AG04449 (cell line): ENCODE measurements at places on chromosomes 7 and 10.

GRCh38 chr7:151782598-151783448 lies 94.1 kb downstream of the PRKAG2 start:
- no peak for DNase-seq

GRCh38 chr7:33721895-33722294 lies 183.4 kb upstream of the BMPER start:
- no peak for DNase-seq

DNA sequence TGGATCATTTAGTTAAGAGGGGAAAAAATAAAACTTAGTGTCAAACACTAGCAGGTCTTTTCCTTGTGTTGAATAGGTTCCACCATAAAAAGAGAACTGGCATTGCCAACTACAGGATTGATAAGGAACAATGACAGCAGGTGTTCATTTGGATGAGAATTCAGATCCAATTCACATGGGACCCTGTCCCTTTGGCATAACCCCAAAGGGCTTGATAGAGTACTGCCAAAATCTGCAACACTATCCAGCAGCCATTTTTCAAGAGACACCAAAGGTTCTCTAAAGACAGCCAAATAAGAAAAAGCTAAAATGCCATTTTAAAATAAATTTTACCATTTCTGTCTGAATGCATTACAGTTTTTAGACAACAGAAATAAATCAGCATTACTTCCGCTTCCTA lies 422.3 kb downstream of the DGKB start:
- no peak for DNase-seq

- no peak for DNase-seq
These were observed 437.7 kb downstream of the RPS24 start for GRCh38 chr10:78471326-78471722.

GRCh38 chr7:55500117-55500756 lies 72.1 kb downstream of the VOPP1 start:
- no peak for DNase-seq

GRCh38 chr7:40204581-40204980 lies 69.8 kb downstream of the SUGCT start:
- DNase-seq: no peak

- peak; percentile 2 for DNase-seq
These were observed 84.3 kb upstream of the PHF14 start for GRCh38 chr7:10889266-10889898.
